ENCODE measurements at places on chromosomes 16 and 17.

DNA sequence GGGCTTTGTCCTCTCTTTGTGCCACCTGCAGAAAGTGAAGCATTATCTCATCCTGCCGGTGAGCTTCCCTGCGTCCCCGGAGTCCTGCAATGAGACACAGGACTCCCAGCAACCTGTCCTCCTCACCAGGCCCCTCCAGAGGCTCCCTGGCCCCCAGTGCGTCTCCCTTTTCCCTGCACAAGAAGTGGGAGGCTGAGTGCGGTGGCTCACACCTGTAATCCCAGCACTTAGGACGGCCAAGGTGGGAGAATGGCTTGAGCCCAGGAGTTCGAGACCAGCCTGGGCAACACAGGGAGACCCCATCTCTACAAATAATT lies 8.4 kb downstream of the GRB7 start:
- DNase-seq = no peak

- DNase-seq = no peak
Observed at GRCh38 chr16:73176577-73177013, 128.7 kb upstream of the ZFHX3 start.

DNA sequence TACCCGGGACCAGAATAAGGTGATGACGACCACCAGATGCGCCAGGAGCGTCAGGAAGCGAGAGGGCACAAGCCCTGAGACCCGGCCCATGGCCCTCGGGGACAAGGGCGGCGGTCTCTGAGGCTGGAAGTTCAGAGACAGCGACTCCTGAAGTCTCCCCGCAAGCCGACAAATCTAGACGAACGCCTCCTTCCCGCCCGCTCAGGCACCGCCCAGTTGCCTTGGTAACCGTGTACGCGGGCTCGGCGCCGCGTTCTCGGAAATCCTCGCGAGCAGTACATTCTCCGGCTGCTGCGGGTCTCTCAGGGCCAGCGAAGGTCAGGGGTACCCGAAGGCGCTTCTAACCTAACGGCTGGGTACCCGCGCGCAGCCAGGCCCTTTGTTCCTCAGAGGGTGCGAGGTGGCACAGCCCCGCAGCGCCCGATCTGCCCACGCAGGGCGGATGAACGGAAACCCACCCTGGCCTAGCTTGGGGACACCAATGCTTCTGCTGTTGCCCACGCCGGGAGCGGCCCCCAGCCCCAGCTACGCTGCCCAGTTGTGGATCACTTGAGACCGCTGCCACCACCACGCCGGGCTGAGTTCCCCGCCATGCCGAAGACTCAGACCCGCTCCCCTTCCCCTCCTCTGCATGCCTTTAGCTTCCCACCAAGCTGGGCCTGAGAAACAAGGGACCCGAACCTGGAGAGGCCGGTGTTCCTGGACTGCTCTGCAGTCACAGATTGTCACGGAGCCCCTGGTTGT lies at the start of gene TMEM107:
TMEM107 (minus strand) TSS at position 184 of the 744 bp plus-strand sequence; CDS start at position 90, 94 bp downstream.
- DNase-seq = peak; percentile 81

- DNase-seq = no peak
Observed at GRCh38 chr16:2855536-2855935, 2.4 kb downstream of the PRSS22 start.

- DNase-seq = no peak
Observed at GRCh38 chr17:35903451-35903850, 23.3 kb upstream of the CCL5 start.

GRCh38 chr17:66040402-66040801 lies 151.5 kb downstream of the CEP112 start:
- DNase-seq = no peak

GRCh38 chr16:1194665-1195392 lies 30.2 kb downstream of the TPSG1 start:
- no peak for DNase-seq

- DNase-seq = peak; percentile 34
Observed at GRCh38 chr16:4506450-4506849, 30.3 kb downstream of the HMOX2 start.

DNA sequence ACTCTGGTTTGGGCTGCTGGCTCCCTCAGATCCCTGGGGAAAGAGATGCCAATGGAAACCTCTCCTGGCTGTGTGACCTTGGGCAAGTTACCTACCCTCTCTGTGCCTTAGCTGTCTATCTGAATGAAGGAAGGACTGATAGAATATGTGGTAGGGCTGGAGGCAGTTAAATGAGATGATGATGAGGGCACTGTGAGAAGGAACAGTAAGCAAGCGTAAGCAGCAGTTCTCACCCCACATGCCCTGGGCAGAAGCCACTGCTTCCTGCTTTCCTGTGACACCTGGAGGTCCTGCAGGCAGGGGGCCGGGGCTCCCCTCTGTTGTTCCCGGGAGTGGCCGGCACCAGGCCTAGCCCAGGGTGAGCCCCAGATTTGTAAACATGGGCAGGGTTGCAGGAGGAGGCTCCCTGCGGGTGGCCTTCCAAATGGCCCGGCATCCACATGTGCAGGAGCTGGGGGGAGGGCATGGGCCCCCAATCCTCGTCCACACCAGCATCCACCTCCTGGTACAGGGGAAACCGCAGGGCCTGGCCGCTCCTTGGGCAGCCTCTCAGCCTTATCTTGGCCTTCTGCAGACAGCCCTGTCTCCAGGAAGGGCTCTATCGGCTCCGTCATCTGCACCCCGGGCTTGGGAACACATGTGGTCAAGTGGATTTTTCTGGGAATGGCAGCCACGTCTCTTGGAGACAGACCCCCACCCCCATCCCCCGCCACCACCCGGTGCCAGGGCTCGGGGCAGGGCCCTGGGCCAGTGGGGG lies 235.6 kb upstream of the GSE1 start:
- DNase-seq = no peak

- no peak for DNase-seq
Observed at GRCh38 chr16:69182730-69183416, 4.1 kb upstream of the SNTB2 start.

DNA sequence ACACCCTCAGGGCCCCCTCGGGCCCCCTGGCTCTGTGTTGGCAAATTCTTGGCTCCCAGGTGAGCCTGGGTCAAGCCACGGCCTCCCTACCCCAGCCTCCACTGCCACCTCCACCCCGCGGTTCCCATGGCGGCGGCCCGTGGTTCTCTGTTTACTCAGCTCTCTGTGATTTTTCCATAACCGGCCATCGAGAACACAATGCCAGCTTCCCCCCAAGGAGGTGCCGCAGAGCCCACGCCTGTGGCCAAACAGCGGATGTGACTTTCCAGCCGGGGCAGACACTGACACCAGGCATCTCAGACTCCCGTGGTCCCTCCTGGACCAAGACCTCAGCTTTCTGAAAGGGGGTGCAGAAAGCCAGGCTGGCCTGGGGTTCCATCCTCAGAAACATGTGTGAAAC lies 21.6 kb upstream of the ATP2A3 start:
- DNase-seq = no peak

GRCh38 chr16:48378836-48379235 lies 6.4 kb downstream of the SIAH1 start:
- DNase-seq = no peak

GRCh38 chr17:56835264-56835585 lies 1.3 kb downstream of the DGKE start:
- no peak for DNase-seq

DNA sequence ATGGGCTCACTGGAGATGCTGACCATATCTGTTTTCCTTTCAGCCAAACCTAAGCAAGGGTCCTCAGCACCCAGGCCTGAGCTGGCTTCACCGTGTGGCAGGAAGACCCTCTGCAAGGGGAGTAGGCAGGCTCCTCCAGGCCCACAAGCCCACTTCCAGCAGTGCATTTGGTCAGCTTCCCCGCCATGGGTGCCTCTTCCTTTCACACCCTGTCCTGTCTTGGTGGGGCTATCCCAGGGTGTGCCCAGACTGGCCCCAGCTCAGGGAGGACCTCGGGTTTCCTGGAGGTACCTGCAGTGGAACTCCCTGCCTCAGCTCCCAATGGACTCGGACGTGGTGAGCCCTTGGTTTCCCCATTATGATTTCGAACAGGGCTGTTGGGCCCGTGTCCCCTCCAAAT lies 12.7 kb upstream of the KRTAP17-1 start:
- no peak for DNase-seq

DNA sequence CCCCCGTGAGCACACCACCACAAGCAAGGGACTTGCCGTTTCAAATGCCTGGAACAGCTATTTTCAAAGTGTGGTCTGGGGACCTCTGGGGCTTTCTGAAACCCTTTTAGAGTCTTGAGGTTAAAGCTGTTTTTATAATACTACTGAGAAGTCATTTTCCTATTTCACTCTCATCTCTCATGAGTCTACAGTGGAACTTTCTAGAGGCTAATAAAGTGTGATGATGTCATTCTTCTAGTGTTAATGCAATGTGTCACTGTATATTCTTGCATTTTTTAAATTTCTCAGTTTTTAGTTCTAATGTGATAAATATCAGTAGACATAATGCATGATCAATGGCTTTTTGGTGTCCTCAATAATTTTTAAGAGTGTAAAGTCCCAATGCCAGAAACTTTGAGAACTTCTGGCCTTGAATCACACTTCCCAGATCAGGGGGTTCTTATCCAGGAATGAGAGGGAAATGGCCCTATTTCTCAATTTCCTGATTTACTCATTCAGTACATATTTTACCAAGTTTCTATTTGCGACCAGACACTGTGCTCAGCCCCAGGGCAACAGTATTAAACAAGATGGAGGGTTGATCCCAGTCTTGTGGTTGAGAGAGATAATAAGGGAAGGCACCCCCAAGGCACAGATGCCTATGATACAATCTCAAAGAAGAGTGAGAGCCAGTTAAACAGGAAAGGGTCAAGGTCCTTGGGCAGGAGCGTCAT lies 444.0 kb downstream of the HS3ST3B1 start:
- DNase-seq = no peak

DNA sequence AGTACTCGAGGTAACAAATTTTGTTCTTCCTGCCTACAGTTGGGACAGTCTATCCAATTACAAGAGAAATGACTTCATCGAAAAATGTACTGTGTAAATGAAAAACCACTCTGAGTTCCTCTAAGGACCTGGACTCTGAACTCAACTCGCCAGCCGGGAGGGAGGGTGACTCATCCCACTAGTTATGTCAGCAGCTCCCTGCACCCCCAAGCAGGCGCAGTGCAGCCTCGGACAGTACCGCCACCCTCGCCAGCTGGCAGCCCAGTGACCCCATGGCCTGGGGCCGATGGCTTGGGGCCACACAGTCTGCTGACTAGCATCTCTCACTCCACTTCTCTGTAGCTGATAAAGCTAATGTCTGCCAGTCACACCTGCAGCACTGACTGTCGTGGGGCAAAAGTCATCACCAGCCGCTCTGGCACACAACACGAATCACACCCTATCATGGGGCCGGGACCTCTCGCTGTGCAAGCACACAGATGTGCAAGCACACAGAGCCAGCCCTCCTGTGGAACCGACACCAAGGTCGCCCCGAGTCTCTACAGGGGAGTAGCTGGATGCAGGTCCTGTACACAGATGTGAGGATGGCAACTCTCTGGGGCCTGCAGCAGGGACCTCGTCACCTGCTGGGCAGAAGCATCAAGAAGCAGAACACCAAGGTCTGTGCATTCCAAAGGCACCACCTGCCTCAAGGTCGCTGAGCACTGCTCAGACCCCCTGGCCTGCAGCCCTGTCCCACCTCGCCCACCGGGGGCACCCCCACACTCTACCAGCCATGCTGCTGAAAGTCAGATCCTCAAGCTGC lies 5.7 kb downstream of the CSNK1D start:
- DNase-seq = no peak

DNA sequence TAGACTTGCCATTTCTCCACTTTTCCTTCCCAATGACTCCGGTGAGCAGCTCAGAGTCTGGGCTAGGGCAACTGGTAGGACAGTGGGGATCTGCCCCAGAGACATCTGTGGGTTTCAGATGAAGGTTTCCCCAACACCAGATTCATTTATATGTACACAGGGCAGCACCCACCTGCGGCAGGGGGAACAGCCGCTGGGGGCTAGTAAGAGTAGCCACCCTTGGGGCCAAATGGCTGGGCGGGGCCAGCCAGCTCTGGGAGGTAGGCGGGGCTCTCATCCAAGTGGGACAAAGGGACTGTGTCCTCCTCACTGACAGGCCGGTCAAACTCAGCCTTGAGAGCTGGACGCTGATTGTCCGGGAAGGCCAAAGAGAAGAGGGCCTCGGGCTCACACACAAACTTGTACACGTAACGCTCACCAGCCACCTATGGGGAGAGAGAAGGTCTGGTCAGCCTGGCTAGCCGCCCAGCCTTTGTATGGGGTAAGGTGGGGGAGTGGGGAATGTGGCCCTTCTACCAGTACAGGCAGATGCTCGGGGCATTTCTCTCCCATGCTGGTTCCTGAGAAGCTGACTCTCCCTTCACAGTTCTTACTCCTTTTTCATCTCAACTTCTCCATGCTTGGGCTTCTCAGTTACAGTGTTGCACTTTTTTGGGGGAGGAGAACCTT lies 17.7 kb downstream of the ETV4 start:
- DNase-seq = no peak

DNA sequence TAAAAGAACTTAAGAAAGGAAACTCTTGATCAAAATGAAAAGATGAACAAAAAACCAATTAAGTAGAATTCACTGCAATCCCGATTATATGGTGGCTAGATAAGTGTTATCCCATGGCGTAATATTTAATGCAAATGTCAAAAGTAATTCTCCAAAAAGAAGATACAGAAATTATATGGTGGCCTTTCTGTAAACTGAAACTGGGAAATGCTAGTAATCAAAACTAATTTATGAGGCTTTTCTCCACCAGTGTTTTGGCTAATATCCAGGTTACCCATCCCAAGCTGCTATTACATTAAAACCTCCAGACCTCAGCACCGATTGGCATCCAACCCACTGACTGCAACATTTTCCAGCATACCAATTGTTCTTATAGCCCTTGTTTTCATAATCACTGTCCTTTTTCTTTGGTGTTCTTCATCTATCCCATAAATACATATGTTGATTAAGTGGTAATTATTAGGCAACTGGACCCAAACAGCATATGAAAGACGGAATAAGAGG lies 77.2 kb upstream of the TNRC6A start:
- no peak for DNase-seq

DNA sequence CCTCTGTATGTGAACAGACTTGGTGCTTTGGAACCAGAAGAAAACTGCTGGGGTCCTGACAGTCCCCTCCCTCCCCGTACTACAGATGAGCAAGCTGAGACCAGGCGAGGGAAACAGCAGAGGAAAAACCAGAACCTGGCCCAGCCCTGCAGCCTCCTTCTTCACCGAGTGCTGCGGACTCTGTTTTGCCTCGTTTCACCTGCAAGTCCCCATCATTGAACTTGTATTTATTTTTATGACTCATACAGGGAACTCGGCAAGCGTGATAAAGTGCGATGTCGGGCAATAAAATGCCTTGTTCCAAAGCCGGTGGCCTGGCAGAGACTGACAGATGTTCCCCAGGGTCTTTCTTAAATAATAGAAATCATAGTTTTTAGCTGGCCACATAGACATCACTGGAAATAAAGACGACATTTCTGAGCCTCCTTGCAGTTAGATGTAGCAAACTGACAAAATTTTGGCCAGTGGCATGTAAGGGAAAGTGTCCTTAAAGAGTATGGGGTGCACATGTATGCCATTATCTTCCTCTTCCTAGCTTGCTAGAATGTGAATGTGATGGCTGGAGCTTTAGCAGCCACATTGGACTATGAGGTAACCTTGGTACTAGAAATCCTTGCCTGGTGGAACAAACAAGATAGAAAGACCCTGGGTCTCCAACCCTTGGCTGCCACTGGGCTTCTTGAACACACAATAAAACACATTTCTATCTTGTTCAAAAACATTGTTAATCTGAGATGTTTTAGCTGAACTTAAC lies 128.6 kb downstream of the IRF8 start:
- no peak for DNase-seq
